ENCODE measurements at places on chromosomes 3 and 15. TPM values are rescaled to one million over a fixed set of nuclear protein-coding genes. Genes with fewer than 3 reads are reported as not detected.
A peak's percentile ranks its signal among the peaks of the same experiment; 100 is the strongest.

Gene ZBTB11
- total RNA-seq = 15.9 TPM

Gene MINAR1
- 0.51 TPM for total RNA-seq

DNA sequence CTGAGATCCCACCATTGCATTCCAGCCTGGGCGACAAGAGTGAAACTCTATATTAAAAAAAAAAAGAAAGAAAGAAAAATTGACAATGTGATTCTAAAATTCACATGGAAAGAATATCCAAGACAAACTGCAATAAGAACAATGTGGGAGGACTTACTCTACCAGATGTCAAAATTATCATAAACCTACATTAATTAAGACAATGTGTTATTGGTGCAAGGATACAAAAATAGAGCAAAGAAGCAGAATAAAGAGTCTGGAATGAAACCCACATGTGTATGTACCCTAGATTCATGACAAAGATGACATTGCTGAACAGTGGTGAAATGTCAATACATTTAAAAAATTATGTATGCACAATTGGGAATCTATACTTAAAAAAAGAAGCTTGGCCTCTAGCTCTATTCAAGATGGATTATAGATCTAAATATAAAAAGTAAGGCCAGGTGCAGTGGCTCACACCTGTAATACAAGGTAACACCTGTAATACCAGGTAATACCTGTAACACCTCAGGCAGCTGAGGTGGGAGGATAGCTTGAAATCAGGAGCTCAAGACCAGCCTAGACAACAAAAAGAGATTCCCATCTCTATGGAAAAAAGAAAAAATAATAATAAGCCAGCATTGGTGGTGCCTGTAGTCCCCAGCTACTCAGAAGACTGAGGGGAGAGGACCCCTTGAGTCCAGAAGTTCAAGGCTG lies 45.7 kb downstream of the ZBTB11 start:
- no peak for DNase-seq

Gene SLC22A13
- under 0.01 TPM for total RNA-seq

DNA sequence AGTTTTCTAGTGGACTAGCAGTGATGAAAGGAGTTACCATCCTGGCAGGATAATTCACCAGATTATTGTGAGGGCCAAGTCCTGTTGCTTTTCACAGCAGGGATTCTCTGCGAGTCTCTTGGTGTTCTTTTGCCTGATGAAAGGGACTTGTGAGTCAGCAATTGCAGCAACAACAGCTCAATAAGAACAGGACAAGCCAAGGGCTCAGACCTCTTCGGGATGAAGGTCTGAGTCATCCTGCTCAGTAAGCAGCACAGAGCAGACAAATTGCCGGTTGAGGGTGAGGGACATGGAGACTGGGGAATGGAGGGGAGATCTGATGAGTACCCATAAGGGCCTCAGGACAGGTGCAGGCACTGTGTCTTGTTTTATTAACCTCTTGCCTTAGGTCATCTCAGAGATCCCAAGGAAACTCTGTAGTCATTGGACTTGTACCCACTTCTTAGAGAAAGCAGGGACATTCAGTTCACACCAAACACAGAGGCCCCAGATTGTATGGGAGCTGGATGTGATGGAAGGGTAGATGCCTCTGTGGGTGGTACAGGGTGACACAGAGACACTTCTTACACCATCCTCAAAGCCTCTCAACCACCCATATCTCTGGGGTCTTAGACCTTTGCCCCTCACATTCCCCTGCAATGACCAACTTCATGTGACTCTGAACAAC lies 173.8 kb upstream of the TLE3 start:
- no peak for DNase-seq

DNA sequence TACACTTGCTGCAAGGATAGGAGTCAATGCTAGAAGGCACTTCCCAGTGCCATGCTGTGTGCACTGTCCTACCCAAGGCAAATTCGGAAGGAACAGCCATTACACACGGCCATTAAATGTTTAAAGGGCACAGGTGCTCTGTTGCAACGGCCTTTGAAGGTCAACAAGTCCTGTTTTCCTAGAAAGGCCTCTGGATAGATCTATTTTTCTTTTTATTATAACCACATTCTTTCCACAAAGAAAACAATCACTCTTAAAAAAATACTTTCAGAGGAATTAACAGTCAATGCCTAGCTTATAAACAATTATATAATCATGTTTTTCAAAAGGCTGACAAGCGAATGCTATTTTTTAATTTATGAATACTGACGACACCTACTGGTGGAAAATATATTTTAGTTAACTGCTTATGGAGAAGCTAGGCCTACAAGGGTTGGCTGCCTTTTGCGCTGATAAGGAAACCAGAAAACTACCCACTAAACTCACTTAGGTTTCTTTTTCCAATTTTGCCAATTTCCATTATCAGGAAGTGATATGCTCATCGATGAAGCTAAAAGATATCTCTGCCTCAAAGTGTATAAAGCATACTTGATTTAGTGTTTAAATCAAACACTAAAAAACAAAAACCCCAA lies 2.4 kb downstream of the ARHGEF3 start:
- DNase-seq = peak; percentile 80

Gene SEC22A
- total RNA-seq = 28.7 TPM

- DNase-seq = no peak
These were observed 63.8 kb downstream of the CHSY1 start for GRCh38 chr15:101187820-101188636.

DNA sequence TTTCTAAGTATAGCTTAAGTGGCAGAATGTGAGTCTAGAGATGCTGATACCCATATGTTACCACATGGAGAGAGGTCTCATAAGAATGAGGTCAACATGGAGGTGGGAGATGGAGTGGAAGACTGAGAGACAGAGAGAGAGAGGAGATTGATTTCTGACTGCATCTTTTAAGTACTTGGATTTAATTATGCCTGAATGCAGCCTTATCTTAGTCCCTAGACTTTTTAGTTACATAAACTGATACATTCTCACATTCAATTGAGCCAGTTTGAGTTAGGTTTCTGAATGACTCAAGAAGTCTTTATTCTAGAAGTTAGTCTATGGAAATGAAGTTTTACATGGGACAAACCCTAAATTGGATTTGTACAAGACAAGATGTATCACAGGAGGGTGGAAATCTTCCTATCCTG lies 58.5 kb upstream of the TNFSF10 start:
- no peak for DNase-seq

Gene POPDC2
- 0.76 TPM for total RNA-seq

- peak; percentile 72 for DNase-seq
These were observed 1.5 kb downstream of the CYP1A1 start for GRCh38 chr15:74723754-74724334.

- no peak for DNase-seq
These were observed 9.9 kb upstream of the TFDP2 start for GRCh38 chr3:142159083-142159740.

DNA sequence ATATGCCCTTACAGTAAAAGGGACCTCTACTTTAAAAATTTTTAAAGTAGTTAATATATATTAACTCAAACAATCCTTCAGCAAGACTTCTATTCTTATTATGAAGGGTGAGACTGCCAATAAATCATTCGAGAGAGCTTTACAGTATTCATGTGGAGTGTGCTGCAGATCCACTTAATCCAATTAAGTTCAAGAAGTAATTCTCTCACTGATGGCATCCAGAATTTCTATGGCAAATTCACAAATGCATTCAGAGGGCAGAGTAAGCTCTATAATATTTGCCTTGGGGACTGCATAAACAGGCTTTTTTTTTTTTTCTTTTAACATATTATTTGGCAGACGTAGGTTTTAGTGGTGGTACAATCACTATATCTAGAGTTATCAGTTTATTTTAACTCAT lies 692.0 kb downstream of the NLGN1 start:
- DNase-seq = no peak

- DNase-seq = peak; percentile 9
These were observed 260.5 kb downstream of the PYDC2 start for GRCh38 chr3:191721390-191721861.

DNA sequence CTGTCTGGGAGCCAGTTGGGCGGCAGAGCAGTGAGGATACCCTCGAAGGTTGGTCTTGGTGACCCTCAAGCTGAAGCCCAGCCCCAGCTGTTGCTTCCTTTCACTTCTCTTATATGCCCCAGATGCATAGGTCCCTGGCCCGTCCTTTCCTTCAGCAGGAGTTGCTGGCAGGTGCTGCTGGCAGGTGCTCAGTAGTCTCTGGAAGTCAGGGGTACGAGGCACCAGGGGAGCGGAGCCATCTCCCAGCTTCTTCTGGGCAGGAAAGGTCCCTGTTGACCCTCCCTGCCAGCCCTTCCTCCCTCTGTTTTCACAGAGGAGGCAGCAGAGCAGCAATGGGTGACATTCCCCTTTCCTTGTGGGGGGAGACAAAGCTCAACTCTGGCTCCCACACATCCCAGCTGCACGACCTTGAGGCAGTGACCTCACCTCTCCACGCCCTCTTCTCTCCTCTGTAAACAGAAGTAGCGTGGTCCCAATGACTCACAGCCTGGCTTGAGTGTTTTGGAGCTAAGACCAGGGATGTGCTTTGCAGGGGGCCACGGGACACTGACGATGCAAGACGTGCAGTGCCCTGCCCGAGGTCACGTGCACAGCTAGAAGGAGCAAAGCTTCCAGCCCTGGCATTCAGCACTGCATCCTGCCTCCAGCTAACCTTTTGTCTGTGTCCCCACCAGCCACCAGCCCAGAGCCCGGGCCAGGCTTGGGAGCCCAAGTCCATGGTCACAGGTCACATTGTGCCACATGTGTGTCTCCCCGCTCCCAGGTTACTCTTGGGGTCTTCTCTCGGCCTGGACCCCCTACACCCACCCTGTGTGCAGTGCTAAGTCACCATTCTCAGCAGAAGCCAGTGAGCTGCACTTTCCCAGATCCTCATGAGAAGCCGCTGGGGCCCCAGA lies 49.7 kb downstream of the SLC6A6 start:
- DNase-seq = peak; percentile 87

Gene GRIP2
- not detected for total RNA-seq

- no peak for DNase-seq
These were observed 154.6 kb upstream of the COL8A1 start for GRCh38 chr3:99483841-99484240.

GRCh38 chr15:71752604-71753289 lies 57.6 kb upstream of the NR2E3 start:
- peak; percentile 67 for DNase-seq

Gene ERICH6
- total RNA-seq = under 0.01 TPM

GRCh38 chr15:76222159-76222558 lies 89.1 kb downstream of the ETFA start:
- no peak for DNase-seq

Gene EFL1
- total RNA-seq = 14.4 TPM

Gene MGLL
- 33.4 TPM for total RNA-seq

Gene GOLGA8G
- not detected for total RNA-seq

Gene C3orf62
- total RNA-seq = 3.7 TPM

DNA sequence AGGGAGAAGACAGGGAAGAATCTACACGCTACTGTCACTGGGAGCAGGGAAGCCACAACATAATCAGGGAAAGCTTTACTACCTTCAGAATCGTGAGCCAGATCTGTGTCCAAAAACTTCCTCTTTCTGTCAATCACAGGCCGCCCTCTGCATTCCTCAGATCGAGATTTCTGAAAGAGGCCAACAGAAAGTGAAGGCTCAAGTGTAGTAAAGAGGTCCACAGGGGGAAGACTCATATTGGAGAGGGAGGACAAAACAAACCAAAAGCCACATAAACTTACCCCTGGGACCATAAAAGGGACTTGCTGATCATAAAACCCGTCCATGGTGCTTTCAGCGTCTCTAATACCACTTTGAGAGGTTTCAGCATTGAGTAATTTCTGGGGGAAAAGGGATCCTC lies 3.3 kb downstream of the ETV5 start:
- no peak for DNase-seq

GRCh38 chr3:43410592-43410991 lies 124.3 kb downstream of the SNRK start:
- no peak for DNase-seq

DNA sequence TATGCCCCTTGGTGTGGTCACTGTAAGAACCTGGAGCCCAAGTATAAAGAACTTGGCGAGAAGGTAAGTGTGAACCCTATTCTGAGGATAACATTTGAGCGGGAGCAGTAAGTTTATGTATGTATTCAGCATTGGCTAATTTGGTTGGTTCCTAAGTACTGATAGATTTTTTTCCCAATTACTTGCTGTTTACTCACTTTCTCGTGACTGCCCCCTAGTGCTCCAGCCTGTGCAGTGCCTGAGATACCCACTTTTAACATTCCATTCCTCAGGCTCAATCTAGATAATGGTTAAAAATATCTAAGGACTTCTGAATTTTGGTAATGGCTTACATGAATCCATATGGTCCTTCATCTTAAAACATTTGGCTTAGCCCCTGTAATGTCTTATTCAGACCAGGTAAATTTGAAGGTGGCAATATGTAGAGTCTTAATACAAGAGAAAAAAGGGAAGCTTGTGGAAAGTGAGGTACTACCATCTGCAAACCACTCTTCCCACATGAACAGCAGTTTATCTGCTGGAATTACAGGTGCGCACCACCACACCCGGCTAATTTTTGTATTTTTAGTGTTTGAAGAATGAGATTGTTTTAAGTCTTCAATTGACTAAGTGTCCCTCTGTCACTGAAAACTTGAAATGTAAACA lies 7.1 kb downstream of the ELL3 start:
- DNase-seq = no peak

GRCh38 chr15:36815786-36816185 lies 236.4 kb downstream of the CDIN1 start:
- DNase-seq = no peak

DNA sequence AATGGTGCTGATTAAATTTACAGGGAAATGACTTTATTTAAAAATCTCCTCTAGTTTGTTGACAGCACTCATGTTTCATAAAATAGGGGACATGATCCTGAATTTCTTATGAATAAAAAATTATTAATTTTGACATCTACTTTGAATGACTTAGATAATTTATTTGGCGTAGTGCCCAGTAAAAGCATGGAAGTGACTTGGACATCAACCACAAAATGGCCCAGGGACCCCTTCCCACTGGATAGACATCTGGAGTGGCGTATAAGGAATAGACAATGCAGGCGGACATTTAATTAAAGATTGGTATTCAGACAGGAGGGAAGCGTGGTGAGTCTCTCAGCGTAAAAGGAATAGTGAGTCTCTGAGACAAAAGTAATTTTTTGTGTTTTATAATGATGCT lies 79.8 kb downstream of the ADAMTSL3 start:
- peak; percentile 17 for DNase-seq

DNA sequence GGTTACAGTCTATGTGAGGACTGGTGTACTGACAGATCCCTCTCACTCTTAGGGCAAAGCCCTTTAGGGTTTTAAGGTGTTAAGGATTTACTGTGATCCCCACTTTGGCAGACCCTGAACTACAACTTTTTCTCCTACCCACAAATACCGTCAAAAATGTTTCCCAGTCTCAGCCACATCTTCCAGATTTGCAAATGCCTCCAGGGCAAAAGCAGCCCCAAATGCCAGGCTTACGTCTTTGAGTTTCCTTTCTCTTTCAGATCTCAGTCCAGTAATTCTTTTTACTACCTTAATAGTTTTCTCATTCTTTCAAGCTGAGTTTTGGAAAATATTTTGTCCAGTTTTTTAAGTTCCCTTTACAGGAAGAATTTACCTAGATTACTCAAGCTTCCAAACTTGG lies 13.4 kb upstream of the ITGA11 start:
- no peak for DNase-seq

DNA sequence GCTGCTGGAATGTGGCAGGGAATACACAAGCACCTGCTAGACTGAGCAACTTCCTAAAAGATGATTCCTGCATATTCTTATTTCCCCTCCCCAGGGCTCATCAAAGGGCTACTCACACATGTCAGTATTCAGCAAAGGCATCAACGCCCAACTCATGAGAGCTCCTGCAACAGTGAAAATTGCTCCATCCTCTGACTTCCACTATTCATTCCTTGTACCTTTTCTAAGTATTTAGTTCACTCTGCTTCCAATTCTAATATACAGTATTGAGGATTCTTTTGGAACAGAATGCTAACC lies 84.1 kb downstream of the SCN11A start:
- no peak for DNase-seq

Gene IL16
- 2.7 TPM for total RNA-seq

Gene A4GNT
- not detected for total RNA-seq

GRCh38 chr15:50613600-50613999 lies 67.1 kb upstream of the USP50 start:
- no peak for DNase-seq
